ENCODE measurements at places on chromosomes 11 and 22.
A peak's percentile ranks its signal among the peaks of the same experiment; 100 is the strongest.

GRCh38 chr11:87779276-87780067 is 395.8 kb downstream of the RAB38 start:
- DNase-seq, result no peak

- DNase-seq, result no peak
Measured at GRCh38 chr11:19872512-19873145, 160.0 kb downstream of the NAV2 start.

DNA sequence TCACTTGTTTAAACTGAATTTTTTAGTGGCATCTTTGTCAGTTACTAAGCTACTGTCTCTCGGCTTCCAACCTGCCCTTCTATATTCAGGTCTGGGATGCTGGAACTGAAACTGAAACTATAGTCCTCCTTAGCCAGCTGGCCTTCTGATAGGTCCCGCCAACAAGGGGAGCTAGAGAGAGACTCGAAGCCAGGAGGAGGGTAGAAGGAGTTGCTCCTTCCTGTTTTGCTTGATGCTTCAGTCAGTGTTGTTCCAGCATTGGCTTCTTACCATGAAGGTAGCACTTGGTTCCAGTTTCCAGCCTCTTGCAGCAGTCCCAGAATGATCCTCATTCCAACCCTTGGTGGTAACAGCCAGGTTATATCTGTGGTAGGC is 32.9 kb upstream of the HORMAD2 start:
- peak; percentile 45 for DNase-seq

DNA sequence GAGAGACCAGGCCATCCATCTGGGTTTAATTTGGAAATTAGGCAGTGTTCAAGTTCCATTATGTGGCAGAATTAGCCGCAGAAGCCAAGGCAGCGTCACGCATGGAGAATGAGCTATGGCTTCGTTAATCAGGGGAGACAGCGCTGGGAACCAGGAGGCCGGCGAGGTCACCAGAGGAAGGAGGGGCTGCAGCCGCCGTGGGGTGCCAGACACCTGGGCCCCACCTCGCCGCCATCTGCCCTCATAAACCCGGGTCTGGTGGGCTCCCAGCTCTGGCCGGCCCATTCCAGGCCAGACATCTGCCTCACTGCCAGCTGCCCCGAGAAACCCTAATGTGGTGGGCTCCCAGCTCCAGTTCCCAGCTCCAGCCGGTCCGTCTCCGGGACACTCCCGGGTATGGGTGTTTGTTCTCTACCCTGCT is 676.9 kb downstream of the BRD1 start:
- no peak for DNase-seq

GRCh38 chr22:28589102-28589750 is 90.4 kb downstream of the TTC28 start:
- no peak for DNase-seq

- no peak for DNase-seq
Measured at GRCh38 chr11:69362315-69362714, 68.4 kb downstream of the MYEOV start.

GRCh38 chr11:130068546-130068985 is 1.1 kb upstream of the APLP2 start:
- DNase-seq, result no peak

- no peak for DNase-seq
Measured at GRCh38 chr11:56967726-56968125, 21.0 kb upstream of the OR5AK2 start.

DNA sequence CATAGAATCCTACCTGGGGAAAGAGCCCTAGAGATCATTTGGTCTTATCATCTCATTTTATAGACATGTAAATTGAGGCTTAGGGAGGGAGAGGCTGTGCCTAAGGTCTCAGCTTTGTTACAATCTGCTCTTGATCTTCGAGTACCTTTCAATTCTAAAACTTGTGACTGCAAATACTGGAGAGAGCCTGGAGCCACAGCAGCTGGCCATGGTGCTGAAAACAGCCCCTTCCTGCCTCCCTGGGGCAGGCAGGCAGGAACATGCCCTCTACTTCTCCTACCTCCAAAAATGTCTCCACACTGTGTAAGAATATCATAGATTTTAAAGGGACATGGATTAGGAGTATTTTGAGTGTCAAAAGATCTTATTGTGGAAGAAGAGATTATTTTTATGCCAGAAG is 52.2 kb downstream of the C22orf42 start:
- DNase-seq, result no peak

DNA sequence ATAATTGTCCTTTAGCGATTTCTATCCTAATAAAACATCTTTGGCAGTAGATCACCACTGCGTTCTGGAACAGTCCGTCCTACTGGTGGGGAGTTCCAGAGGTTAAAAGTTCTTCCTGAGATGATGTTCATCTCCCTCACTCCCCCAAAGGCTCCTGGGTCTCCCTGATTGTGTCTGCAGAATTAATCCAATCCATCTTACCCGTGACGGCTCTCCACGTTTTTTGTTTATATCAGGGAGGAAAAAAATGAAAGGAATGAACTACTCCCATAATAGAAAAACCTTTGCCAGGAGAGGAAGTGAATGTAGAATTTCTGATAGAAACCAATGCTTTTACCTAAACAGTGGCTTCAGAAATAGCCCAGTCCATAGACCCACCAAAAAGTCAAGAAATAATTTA is 81.6 kb downstream of the LARGE1 start:
- DNase-seq, result no peak

DNA sequence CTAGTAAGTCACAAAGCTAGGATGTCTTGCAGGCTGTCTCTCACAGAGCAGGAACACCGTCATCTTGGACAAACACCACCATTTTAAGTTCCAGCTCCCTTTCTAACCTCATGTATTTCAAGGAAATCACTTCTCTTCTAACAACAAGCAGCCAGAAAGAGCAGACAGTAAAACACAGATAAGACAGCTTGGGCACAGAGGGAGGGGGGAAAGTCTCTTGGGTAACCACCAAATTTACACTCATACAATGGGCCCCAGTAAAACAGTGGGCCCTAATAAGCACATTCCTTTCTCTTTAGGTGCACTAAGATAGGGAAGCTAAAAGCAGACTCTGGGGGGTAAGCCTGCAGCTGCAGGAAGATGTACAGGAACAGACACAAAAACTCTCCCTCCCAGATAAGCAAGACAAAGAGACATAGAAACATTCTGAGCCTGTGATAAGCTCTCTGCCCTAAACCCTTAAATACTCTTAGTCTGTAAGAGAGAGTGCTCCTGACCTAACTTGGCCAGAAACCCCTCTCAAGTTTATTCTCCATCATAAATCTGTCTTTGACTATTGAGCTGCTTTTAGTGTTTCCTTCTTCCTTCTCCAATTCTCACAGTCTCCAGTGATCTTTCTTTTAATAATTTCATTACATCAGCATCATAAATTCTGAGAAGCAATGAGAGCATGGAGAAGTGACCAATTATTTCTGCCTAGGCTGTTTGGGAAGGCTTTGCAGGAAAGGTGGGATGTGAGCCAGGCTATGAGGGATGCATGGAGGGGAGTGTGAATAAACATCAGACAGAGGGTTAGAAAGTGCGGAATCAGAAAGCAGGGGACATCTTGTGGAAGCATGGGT is 7.4 kb downstream of the OR10D3 start:
- DNase-seq, result no peak

DNA sequence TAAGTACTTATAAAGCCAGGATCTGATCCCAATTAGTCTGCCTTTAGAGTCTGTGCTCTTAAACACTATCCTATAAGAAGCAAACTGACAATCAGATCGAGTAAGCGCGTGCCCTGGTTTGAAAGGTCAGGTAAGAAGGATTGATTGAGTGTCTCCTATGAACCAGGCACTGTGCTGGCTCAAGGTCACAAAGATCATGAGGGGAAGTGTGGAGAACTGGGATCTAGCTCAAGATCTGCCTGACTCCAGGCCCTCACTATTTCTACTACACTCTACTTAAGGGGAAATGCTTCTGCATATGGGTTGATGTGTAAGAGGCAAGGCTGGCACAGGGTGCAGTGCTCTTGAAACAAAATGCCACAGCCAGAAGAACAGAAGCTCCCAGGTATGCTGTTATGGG is 77.0 kb downstream of the ME3 start:
- DNase-seq, result no peak

- DNase-seq, result no peak
Measured at GRCh38 chr11:44862558-44863101, 88.1 kb downstream of the TP53I11 start.

DNA sequence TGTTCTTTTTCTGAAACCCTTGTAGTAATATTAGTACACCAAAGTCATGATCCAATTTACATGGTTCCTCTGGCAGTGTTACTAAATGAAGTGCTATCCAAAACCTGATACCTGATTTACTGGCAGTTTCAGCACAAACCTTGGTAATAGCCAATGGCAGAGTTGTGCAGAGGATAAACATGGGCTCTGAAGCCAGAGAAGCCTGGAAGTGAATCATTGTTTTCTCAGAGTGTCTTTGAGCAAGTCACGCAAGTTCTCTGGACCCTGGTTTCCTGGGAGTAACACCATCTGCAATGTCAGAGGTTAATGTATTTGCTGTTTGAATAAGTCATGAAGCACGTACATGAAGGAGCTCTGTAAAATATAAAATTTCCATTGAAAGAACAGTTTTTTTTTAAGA is 222.3 kb upstream of the NARS2 start:
- no peak for DNase-seq

DNA sequence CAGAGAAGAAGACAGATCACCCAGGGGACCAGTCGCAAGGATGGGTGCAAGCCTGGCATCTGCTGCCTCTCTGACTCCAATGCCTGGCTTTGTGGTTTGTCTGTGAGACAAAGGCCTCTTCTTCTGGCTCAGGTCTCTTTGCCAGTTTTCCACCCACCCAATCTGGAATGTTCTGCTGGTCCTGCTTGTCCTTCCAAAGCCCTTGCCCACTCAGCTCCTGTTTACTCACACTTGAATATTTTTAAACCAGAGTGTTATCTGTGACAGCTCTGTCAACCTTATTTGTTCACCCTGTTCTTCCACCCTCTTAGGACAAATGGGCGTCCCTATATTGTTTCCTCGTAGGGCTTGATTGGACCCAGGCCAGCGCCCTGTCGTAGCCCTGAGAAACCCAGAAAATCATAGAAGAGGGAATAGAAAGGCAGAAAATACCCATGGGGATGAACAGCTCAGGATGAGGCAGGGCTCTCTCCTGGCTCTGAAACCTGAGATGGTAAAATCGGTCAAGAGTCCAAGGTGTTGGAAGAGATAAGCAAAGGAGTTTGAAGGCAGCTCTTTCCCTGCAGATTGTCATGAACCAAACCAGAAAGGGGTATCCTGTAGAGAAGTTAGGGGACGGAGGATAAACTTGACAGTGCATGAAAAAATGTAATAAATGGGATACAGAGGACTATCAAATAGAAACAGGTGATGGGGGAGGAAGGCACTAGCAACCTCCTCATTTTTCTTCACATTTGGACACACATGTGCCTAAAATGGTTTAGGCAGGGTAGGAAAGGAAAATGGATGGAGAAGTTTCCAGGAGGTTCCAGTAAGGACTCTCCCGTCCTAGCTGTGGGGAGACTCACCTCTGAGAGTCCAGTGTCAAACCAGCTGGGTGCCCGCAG is 651 bp downstream of the CRYAB start:
- DNase-seq, result no peak

DNA sequence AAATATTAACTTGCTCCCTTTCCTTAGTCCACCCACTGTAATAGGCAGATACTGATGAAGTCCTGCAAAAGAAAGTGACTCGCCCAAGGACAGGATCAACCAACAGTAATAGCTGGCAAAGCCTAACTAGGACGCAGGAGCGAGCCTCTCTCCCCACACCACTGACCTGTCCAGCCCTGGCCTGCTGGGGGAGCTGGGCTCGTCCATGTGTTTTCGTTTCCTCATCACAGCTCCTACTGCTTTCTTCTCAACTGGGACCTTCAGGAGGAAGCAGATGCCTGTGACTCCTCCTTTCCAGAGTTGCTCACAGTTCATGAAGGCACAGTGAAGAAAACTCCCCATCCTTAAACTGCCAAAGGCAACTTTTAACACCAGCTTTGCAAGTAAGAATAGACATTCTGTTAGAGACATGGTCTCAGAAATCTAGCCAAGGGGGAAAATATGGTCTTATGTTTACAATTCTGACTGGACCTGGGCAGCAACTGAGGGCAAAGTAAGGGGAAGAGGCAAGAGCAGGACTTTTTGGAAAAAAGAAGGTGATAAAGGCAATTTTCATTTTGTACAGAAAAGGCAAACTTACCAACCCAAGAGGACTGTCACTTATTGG is 11.6 kb upstream of the GPHA2 start:
- no peak for DNase-seq

- no peak for DNase-seq
Measured at GRCh38 chr11:58923300-58923788, 15.9 kb upstream of the GLYATL1 start.

DNA sequence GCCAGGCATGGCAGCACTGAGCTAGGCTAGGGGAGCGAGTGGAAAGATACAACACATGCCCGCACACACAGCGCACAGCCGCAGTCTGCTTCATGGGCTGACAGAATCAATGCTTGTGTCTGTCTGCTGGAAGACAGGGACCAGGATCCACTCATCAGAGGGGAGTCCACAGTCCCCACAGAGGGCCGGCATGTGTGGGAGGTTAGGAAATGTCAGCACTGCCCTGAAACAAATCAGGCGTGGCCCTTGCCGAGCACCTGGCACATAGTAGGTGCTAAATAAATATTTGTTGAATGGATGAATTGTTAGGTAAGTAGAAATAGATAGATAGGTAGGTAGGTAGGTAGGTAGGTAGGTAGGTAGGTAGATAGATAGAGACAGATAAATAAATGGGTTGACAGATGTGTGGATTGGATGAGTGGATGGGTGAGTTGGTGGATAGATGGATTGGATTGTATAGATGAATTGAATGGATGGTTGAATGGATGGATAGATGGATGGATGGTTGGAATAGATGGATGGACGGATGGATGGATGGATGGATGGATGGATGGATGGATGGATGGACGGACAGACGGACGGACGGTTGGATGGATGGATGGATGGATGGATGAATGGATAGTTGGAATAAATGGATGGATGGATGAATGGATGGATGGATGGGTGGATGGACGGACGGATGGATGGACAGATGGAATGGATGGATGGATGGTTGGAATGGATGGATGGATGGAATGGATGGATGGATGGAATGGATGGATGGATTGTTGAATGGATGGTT is 3.3 kb downstream of the SLC22A12 start:
- DNase-seq, result no peak

DNA sequence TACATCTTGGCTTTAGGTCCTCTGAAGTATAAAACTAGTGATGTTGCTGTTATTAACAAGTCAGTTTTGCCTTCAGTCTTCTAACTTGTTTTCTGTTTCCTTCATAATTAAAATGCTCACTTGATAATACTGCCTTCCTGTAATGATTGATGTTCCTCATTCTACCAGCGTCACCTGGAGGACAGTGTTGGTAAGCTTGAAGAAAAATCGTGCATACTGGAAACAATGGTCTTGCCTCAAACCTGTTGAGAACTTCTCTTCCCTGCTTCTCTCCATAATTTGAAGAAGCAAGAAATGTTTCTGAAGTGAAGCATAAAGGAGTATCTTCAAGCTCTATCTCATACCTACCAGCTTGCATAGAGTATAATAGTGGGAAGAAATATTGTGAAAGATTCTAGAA is 3.0 kb downstream of the YWHAH start:
- DNase-seq, result peak; percentile 76

DNA sequence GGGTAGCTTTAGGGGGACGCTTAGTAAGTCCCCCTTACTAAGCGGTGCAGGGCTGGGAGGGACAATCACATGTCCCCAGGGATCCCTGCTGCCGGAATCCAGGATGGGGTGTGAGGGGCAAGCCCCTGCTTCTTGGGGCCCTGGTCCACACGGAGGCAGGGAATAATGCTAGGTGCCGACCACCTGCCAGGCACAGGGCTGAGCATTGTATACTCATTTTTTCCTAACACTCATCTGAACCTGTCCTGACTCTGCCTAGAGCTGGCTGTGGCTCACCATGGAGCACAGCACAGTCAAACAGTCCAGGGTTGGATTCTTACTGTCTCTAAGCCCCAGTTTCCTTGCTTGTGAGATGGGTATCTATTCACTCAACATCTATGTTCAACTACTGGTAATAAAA is 1.4 kb upstream of the LTBP3 start:
- no peak for DNase-seq
